ENCODE measurements at places on chromosomes 4 and X.

DNA sequence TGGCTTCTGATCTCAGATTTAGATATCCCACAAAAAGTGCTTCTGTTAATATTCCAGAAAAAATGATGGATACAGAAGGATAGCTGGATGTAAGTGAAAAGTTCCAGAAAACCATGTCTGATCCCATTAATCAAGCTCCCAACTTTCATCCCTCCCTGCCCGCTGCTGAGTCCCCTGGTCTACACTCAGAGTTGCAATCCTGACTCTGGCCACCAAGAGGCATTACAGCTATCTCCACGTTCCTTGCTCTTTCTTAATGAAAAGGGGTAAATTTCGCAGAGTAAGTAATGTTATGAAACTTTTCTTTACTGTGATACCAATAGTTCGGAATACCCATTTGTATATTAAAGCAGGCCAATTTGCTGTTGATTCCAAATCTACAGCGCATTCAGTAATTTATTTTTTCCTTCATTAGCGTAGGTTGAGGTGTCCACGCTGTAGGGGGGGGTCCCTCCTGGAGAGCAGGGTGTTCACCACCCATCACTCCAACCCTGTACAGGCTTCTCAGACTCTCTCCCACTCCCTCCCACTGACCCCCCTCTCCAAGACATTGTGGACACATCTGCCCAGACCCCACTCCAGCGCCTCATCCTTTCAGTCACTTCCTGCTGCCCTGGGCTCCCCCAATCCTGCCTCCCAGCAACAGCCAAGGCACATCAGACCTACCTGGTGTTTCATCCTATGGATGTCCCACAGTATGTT lies 55.1 kb downstream of the RAB40A start:
- DNase-seq, result no peak

DNA sequence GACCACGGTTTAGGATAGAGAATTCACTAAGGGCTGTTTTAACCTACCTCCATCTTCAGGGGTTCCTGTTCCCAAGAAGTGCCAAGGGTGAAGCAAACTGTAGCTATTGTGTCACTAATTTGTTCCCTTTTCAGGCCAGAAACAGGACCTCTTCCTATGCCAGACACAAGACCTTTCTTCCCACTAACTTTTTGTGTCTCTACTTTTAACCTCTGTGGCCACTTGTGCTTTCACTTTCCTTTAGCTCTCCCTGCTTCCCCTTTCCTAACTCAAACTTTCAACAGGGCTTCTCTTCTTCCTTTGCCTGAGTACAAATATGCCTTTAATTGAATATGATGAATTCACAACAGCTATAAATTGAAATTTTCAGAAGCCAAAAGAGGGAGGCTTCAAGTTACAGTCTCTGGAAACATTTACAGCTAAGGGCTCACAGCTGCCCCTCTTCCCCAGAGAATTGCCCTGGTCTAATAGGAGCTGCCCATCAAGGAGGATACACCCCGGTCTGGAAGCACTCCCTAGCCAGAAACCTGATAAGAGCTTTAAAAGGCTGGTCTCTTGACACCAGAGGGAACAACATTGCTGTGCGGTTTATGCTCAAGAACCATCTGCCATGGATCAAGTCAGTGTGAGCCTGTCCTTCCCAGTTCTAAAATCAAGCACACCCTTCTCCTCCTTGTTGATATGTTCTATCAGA lies 61.7 kb upstream of the PLS3 start:
- no peak for DNase-seq

- no peak for DNase-seq
Measured at GRCh38 chr4:5545271-5545670, 163.1 kb downstream of the EVC2 start.

DNA sequence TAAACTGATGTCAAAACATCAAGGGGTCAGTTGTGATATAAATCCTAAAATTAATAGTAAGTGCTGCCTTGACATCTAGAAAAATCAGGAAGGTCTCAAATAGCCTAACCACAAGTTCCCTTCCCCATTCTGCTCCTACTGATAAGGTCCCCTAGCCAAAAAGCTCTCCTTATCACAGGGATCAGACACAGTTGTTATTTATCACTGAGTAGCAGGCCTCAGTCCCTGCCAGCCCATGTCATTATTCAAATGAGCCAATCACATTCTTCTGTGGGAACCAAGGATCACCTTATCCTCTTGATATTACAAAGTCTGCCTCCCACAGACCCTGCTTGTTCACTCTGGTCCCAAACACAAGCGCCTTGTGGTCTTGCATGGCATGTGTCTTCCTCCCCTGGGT lies 23.3 kb upstream of the TMEM255A start:
- DNase-seq, result no peak

- DNase-seq, result no peak
Measured at GRCh38 chr4:55612341-55612740, 20.3 kb upstream of the PDCL2 start.

DNA sequence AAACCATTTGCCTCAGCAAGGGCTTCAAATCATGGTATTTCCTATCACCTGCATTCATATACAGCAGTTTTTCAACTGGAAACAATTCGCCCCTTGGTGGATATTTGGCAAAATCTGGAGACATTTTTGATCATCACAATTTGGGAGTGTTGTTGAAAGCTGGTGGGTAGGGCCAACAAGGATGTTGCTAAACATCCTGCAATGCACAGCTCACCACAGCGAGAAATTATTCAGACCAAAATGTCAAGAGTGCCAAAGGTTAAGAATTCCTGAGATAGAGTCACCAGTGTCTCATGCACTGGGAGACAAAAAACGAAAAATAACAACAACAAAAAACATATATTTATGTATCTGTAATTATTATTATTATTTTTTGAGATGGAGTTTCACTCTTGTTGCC lies 435.2 kb upstream of the CTSO start:
- no peak for DNase-seq

- DNase-seq, result no peak
Measured at GRCh38 chr4:34200535-34200934, 2043.8 kb downstream of the ARAP2 start.

DNA sequence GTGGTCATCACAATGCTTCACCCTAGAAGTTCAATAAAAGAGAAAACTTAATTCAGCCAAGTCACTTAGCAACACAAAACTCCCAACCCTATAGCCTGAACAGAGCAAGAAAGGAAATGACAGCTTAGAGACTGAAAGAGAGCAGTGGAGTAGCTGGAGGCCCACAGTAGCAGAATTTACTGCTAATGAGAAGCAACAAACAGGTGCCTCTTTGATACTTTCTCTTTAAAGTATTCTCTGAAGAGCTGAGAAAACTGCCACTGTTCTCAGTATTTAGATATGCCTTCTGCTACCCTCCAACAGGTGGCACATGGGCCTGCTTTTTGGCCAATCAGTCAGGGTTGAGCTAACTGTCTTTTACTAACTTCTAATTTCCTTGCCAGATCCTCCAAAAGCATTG lies 240.0 kb downstream of the GPC3 start:
- DNase-seq, result no peak

- DNase-seq, result no peak
Measured at GRCh38 chr4:127311924-127312323, 320.8 kb upstream of the INTU start.

GRCh38 chrX:12452268-12452667 lies 314.0 kb downstream of the FRMPD4 start:
- DNase-seq, result no peak

DNA sequence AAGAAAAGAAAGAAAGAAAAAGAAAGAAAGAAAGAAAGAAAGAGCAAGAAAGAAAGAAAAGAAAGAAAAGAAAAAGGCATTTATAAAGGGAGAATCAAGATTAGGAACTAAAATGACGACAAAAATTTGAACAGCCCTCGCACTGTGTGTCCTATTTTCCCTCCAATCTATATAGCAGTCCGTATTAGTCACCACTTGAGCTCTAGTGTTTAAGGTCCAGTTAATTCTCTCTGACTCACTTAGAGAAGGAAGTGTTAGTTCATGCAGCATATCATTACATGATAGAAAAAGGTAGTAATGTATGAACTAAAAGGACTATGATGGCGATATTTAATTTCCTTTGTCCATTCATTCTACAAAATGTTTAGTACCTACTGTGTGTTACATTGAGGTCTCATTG lies 122.7 kb downstream of the CBLL2 start:
- DNase-seq, result no peak

DNA sequence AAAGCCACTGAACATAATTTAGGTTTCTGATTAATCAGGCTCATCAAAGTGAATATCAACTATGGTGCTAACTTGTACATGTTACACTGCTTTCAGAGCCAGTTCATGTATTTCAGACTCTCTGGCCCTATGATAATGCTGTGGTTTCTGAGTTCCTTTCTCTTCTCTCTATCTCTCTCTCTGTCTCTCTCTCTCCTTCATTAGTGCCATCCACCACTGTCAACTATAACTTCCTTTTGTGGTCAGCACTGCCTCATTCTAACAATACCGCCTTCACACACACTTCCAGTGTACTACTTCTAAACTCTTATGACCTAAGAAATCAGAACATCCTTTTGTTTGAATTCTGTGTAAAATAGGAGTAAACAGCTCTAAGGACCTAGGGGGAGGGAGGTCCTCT lies 907.1 kb downstream of the RPA4 start:
- no peak for DNase-seq

DNA sequence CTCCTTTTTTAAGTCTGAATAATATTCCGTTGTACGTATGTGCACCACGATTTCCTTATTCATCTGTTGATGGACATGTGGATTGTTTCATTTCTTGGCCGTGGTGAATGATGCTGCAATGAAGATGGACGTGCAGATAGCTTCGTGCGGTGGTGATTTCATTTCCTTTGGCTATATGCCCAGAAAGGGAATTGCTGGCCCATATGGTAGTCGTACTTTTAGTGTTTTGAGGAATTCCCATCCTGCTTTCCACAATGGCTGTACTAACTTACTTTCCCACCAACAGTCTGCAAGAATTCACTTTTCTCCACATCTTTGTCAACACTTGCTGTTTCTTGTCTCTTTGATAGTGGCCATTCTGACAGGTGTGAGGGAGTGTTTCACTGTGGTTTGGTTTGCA lies 12.8 kb downstream of the ZFP42 start:
- DNase-seq, result no peak

- DNase-seq, result no peak
Measured at GRCh38 chr4:142845293-142846107, 601 bp downstream of the INPP4B start.

- no peak for DNase-seq
Measured at GRCh38 chr4:148315049-148315448, 127.2 kb downstream of the NR3C2 start.

Data from NCI-H1048 (cell line).